ENCODE measurements at places on chromosomes 2 and 18. TPM values are rescaled to one million over a fixed set of nuclear protein-coding genes. Genes with fewer than 3 reads are reported as not detected.

VWC2L gene
- not detected for total RNA-seq

NT5DC4 gene
- total RNA-seq: 2.1 TPM

SERPINB11 gene
- not detected for total RNA-seq

FOXI3 gene
- total RNA-seq: not detected

DAW1 gene
- total RNA-seq: not detected

ANKRD30BL gene
- not detected for total RNA-seq

ADGRF3 gene
- total RNA-seq: 1.0 TPM

UGT1A4 gene
- total RNA-seq: not detected

RAB6C gene
- not detected for total RNA-seq

SLC5A7 gene
- total RNA-seq: not detected

SERPINB12 gene
- not detected for total RNA-seq
